ENCODE measurements at places on chromosomes 4 and X.

DNA sequence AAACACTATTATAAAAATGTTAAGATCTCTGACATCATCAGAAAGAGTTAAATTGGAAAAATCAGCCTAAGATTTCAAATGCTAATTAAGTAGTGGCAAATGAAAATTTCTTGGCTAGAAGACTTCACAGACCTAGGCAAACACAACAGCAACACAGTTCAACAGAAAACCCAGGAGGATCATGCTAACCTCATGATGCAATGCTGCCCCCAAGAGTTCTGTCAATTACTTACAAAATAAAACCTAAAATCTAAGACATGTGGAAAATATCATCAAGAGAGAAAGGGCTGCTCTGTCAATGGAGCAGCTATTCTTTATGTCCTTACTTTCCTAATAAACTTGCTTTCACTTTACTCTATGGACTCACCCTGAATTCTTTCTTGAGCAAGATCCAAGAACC is 21.0 kb downstream of the S100G start:
- no peak for DNase-seq

- DNase-seq, result no peak
These were observed 283.8 kb upstream of the ARSJ start for GRCh38 chr4:114263233-114263632.

DNA sequence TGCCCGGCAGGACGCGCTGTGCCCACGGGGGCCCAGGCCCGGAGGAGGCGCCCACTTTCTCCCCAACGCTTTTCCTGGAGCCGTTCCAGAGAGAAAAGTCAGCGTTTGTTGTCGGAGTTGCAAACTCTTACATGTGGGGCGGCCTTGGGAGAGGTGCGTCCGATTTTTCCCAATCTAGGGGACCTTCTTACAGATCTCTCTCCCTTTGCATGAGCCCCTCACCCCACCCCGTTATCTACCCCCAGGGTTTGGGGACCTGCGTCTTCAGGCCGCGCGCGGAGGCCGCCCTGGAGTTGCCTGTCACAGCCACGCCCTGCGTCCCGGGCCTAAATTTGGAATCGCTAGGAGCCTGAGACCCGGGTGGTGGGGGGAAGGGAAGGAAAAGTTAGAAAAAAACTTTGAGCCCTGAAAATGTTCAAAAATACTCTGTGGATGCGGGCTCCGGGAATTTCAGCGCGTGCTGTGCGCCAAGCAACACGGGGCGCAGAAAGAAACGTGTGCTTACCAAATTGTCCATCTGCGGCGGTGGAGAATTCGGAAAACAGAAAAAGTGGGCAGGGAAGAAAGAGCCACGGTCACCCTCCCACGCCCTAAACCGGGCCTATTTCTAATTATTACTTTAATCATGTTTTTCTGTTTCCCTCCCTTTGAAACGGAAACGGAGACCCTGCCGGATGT is 587 bp downstream of the CD99 start:
- no peak for DNase-seq

DNA sequence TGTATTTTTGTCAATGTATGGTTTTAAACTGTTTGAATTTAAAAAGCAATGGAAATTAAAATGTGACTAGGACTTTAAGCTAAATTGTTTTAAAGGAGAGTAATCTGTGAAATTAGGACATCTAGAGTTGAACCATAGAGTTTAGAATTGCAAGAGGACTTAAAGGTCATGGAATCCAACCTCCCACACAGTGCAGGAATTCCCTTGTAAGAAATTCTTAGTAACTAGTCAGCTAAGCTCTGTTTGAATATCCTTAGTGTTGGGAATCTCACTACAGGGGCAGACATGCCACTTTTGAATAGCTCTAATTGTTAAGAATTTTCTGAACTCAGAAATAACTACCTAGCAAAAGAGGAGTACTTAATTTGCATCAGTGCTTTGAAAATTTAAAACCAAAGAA is 292.9 kb downstream of the IL1RAPL1 start:
- DNase-seq, result no peak

GRCh38 chrX:2698604-2699003 is 7.5 kb downstream of the CD99 start:
- no peak for DNase-seq

DNA sequence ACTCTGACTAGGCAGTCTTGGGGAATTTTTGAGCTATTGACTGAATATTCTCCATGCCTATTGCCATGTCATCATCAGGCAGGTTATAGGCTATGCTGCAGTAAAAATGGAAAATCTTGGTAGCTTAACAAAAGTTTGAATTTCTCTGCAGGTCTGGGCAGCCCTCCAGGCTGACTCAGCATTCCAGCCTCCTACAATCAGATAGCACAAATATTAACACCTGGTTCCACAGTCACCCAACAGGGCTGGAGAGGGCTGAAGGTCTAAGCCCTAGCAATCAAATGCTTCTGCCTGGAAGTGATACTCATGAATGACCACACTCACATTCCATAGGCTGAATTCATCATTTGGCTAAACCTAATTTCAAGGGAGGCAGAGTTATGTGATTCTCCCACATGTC is 9.6 kb upstream of the PPP3CA start:
- peak; percentile 94 for DNase-seq

- no peak for DNase-seq
These were observed 31.5 kb downstream of the PRPS1 start for GRCh38 chrX:107659768-107660167.

GRCh38 chr4:18075823-18076433 is 54.4 kb upstream of the LCORL start:
- no peak for DNase-seq

DNA sequence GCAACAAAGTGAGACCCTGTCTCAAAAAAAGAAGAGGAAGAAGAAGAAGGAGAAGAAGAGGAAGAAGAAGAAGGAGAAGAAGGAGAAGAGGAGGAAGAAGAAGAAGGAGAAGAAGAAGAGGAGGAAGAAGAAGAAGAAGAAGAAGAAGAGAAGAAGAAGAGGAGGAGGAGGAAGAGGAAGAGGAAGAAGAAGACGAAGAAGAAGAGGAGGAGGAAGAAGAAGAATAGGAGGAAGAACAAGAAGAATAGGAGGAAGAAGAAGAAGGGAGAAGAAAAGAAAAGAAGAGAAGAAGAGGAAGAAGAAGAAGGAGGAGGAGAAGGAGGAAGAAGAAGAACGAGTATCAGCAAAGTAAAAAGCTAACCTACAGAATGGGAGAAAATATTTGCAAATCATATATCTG is 33.3 kb upstream of the LONRF3 start:
- no peak for DNase-seq

DNA sequence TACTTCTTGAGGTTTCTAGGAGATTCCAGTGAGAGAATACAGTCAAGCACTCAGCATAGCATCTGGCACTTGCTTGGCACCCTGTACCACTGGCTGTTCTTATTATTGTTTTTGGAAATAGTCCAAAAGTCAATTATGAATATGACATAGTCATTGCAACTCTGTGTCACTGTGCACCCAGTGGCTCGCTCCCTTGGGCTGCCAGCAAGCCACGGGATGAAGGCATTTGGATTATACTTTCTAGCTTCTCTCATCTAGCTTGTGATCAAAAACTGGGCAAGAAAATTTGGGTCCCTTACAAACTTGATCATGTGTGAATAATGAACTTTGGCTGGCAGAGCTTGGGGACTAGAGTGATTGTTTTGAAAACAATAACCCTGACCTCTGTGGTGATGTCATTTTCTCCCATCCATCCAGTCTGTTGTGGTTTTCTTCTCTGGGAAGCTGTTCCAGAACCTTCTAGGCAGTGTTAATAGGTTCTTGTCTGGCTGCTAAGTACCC is 32.7 kb upstream of the LIMCH1 start:
- DNase-seq, result no peak

DNA sequence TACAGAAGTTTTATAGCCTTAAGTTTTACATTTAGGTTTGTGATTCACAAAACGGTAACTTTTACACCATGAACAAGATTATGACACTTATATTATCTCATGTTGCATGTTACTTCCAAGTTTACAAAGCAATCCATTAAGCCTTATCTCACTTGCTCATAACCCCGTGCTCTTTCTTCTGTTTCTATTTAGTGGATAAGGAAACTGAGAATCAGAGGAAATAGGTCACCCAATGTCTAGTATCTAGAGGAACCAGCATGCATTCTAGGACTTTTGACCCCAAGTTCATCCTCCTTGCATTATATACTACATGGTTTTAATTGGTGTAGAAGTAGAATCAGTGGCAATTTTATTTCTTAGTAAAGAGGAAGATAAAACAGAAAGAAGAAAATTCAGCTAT is 67.0 kb upstream of the ANXA3 start:
- DNase-seq, result no peak

GRCh38 chr4:147840838-147841738 is 109.2 kb downstream of the ARHGAP10 start:
- no peak for DNase-seq

GRCh38 chr4:139860435-139861024 is 194.9 kb downstream of the MGST2 start:
- no peak for DNase-seq

GRCh38 chr4:692771-693554 is 4.0 kb upstream of the SLC49A3 start:
- no peak for DNase-seq

GRCh38 chr4:9691238-9692065 is 90.0 kb upstream of the DRD5 start:
- no peak for DNase-seq

GRCh38 chrX:18855919-18856644 is 127.8 kb downstream of the PHKA2 start:
- no peak for DNase-seq

DNA sequence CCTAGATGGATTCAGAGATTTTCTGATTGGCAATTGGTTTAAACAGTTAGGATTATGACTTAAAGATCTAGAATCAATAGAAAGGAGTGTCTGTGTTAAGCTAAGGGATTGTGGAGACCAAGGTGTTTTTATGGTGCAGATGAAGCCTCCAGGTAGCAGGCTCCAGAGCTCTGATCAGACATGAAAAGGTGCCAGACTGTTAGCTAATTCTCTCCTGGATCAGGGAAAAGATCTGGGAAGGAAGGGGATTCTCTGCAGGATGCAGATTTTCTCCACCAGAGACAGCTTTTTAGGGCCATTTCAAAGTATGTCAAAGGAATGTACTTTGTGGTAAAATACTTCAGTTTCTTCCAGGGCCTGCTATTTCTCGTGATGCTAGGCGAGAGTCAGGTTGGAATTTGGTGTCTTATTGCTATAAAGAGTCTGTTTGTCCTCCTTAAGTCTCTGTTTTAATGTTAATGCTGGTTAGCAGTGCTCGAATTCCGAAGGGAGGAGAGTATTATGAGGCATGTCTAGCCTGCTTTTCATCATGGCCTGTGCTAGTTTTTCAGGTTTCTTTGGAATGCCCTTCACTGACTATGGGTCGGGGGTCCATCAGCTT is 12.0 kb upstream of the GPR78 start:
- no peak for DNase-seq

- DNase-seq, result no peak
These were observed 132.7 kb upstream of the NR3C2 start for GRCh38 chr4:148574911-148575310.

- no peak for DNase-seq
These were observed 18.2 kb upstream of the VCX2 start for GRCh38 chrX:8189096-8189830.

DNA sequence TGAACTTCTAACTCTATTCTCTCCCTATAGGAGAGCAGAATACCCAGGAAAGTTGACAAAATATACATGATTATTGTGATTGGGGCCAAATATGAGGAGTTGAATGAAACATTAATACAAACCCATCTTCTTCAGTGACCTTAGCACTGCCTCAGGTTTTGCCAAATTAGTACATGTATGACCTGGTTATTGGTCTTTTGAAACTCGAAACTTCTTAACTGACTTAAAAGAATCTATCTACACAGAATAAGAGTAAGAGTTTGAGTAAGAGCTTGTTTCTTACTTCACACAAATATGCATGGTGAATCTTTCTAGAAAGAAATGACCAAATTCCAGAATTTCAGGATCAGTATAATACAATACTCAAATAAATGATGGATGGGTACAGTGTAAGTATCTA is 213.0 kb upstream of the GK2 start:
- no peak for DNase-seq

DNA sequence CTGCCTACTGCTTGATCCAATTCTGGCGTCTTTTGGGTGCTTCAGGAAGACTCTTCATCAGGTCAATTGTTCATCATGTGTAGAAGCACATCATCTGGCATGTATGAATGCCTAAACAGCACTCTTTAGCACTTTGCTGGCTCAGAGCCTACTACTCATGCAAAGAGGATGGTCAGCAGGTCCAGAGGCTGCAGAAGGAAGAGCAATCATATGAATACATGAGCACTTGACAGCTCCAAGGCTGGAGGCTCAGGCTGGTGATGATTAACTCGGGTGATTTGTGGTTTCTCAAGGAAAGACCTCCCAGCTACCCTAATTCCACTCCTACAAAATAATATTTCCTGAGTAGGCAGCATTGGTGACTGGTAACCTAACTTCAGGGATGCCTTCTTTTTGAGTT is 103.8 kb upstream of the CXCL13 start:
- DNase-seq, result no peak

DNA sequence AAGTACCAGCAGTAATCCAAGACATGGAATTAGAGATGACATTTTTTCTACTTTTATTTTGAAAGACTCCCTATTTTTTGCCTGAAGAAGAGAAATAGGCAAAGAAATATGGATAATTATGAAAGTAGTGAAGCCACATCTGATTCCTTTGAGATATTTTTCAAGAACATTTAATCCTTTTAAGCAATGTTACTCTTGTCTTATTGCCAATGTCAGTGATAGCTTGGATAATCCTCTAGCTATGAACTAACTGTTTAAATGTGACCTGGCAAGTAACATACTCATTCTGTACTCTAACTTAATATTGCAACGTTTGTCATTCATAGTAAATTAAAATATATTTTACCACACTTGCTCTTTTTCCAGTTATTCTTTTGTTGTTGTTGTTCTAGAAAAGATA is 181.3 kb downstream of the VEGFC start:
- no peak for DNase-seq

GRCh38 chr4:98775672-98776071 is 117.3 kb upstream of the TSPAN5 start:
- no peak for DNase-seq

GRCh38 chr4:71004281-71004851 is 10.9 kb downstream of the DCK start:
- no peak for DNase-seq

GRCh38 chrX:150476164-150476699 is 92.2 kb upstream of the MTM1 start:
- peak; percentile 16 for DNase-seq

DNA sequence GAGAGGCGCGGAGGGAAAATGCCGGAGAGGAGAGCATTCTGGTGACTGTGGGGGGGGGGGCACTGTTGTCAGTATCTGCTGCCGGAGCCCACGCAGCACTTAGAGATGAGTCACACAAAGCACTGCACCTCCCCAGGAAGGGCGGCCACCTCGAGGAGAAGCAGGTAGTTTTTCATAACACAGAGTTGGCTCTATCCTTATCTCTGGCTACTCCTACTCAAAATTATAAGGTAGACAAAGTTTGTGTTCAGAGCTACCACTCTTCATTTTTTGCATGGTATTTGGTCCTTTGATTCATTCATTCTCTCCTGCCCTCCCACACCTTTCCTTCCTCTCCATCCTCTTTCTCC is 76.2 kb upstream of the SCOC start:
- DNase-seq, result no peak

DNA sequence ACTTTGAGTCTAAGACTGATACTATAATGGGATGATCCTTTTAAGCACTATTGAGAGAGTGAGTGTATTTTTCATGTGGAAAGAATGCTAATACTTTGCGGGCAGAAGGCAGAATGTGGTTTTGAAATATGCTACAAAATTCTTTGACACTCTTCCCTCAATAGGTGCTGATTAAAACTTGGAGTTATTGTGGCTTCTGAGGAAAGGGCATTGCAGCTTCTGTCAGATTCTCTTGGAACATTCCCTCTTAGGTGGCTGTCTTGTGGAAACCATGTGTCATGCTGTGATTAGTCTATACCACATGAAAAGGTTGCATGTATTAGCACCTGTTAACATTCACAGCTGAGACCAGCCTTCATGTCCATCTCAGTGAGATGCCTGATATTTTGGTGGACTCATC is 547.0 kb downstream of the STIM2 start:
- DNase-seq, result no peak

All from AG04450 (cell line).